ENCODE measurements at places on chromosomes 2 and 18.

DNA sequence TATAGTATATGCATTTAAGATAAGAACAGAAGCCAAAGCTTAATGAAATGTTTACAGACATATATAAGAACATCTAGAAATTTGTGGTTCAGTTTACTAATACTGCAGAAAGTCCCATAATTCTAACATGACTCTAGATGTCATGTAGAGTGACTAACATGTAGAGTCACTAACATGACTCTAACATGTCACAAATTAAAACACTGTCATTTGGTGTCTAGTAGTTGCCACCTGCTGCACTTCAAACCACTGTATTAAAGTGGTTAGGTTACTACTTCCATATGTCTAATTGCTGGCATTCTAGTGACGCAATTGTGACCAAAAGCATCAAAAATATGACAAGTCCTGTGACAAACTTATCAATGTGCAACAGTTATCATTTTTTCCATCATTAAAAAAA lies 100.2 kb upstream of the WDR75 start:
- DNase-seq: no peak

- DNase-seq: no peak
These were observed 89.3 kb upstream of the TMEM247 start for GRCh38 chr2:46390036-46390435.

DNA sequence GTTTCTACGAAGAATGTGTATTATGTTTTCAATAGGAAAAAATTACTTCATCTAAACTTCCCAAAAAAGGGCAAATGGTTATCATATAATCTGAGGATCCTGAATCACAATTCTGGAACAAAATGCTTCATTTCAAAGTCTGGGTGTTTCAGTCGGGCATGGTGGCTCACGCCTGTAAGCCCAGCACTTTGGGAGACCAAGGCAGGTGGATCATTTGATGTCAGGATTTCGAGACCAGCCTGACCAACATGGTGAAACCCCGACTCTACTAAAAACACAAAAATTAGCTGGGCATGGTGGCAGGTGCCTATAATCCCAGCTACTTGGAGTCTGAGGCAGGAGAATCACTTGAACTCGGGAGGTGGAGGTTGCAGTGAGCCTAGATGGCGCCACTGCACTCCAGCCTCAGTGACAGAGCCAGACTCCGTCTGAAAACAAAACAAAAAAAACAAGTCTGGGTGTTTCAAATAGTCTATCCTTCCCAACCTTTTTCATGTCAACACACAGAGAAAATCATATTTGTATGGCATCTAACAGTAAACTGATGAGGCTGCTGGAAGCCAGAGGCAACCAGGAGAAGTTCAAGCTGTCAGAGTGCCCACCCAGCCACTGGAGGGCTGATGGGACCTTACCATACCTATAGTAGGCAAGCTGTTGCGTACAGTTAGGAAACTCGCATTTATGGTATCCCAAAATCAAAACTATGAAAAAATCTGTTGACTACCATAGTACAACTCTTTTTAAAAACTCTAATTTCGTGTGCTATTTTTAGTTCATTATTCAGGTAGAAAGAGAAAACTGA lies 14.6 kb downstream of the NBAS start:
- DNase-seq: no peak

DNA sequence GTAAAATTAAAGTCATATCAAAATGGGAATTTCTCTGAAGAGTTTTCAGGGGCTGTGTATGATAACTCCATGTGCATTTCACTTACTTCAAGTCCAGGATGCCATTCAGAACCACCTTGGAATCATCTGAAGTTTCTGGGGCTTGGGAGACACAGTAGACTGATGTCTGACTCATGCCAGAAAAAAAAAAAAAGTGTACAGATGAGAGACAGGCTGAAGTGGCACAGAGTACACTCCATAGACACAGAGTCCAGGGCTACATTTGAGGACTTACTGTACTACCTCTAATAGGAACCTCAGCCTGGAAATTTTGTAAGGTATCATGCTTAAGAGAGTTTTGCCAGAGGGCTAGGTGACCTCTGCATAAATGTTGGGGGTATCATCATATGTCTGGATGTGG lies 92.0 kb downstream of the SS18 start:
- no peak for DNase-seq

DNA sequence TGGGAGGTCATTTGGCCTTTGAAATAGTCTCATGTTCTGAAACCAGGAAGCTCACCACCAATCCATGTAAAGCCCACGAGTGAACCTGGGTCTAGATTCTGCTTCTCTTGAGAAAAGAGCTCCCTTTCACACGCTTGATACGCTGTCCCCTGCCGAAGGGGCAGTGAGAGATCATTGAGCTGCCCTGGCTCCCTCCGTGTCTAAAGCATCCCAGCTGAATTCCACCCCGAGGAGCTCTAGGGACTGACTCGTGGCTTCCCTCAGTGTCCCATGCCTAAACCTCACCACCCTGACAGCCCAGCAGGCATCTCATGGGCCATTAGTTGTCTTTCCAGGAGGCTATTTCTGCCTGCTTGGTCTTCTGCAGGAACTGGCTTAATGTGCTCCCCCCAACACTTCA lies 68.6 kb downstream of the COL6A3 start:
- DNase-seq: no peak

DNA sequence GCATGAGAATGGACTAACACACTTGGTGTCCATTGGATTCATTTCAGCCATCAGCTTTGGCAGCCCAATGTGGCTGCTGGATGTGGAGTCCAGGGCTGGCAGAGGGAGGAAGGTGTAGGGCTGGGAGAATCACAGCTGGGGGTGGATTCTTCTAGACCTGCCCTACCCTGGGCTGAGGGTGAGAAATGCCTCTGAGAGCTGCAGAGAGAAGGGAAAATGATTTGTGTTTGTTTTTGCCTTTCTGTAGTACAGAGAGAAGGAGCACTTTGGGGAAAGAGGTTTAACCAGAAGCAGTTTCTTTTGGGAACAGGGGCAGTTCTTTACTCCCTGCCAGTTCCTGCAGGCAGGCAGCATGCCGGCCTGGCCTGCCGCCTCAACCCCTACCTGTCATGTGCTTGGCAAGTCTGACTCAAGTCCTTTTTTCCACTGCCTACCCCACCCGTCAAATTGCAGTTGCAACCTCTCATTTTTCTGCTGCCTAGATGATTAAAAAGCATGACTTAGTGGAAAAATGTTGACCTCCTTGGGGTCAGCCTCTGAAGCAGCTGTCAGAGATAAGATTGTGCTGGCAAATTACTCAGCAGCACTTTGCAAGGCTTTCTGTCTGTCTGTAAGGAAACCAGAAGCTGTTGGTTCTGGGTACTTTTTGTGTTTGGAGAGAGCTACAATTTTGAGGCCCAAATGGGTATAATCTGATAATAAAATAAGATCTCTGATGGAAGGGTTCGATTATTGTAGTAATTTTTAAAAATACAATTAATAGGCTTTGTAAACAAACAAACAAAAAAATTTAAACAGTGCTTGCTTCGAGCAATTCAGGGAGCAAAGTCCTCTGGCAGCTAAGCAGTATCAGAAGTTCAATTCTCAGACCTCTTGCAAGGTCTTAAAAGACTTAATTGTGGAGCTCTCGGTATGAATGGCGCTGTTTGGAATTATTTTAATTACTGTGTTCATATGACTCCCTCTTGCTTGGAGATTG lies 21.7 kb downstream of the LBH start:
- no peak for DNase-seq

DNA sequence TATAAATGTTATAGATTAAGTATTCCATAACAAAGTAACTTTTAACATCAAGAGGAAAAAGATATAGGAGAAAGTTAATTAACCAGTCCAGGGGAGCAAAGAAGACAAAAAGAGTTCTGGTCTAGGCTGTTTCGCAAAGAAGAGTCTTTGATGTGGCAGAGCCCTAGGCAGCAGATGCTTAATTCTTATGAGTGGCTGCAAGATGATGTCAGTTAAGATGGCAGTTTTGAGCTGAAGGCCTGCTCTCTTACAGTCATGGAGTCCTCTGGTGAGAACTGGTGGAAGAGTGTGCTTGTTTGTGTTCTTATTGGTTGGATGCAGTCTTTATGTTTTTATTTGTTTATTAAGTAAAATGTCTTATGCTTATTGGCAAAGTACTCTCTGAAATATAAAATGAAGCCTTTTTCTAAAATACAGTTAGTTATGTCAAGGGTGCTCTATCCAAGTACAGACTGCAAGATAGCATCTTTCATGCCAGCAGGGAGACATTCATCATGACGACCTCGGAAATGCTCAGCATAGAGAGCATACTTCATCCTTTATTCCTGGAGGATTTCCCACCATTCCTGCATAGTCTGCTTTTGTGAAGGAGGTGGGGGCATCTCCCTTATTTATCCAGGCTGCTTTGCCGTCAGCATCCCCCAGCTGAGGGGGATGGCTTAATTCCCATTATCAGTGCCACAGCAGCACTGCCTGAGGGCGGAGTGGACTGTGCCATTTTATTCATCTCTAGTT lies 38.9 kb upstream of the SERPINE2 start:
- DNase-seq: no peak

GRCh38 chr2:181070119-181070835 lies 89.9 kb downstream of the UBE2E3 start:
- DNase-seq: no peak

- no peak for DNase-seq
These were observed 1855.7 kb upstream of the CELF4 start for GRCh38 chr18:39421276-39421675.

DNA sequence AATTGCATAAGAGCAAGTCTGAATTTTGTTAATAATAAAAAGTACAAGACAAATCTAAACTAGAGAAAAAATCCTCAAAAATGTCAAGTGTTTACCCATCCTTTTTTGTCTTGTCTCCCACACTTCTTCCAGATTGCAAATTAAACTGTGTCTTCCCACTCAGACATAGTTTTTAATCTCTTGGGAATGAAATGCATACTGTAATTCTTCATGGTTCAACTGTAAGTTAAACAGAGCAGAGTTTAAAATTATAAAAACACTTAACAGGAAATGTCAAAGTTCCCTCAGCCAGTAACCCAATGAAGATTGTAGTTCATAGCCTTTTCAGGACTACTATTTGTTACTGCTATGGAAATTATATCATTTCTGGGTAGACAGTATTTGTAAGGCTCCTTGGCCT lies 171.8 kb downstream of the UBE2E3 start:
- DNase-seq: no peak

DNA sequence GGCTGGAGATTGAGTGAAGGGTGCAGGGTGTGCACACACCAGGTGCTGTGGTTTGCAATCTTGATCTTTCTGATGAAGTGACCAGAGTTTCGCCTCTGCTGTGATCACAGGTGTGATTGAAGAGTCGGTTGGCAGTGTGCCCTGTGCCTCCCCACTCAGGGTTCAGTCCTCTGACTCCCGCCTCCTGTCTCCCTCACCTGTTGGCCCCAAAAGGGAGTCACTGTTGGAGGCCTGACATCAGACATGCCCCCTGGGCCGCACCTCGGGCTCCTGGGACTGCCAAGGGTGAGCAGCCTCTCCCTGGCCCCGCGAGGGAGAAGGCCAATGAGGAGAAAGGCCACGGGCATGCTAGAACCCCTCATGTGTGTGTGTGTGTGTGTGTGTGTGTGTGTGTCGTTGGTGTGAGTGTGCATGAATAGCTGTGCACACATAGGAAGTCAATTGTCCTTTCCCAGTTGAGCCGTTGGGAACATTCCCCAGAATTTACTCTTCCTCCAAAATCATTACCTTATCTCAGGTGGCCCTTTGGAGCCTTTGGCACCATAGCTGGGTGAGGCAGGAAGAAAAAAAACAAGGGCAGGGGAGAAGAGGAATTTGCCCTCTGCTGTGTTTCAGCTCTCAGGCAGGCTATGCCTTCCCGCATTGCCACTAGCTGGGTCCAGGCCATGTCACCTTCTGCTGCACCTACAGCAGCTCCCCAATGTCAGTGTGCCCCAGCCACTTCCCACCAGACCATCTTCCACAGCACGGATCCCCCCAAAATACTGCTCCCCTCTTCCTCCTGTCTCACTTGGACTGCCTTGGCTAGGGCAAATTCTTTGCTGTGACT lies 78.1 kb upstream of the LAPTM4A start:
- no peak for DNase-seq

GRCh38 chr2:235561450-235561849 lies 67.6 kb downstream of the AGAP1 start:
- DNase-seq: no peak

- no peak for DNase-seq
These were observed 13.5 kb upstream of the DOK6 start for GRCh38 chr18:69387186-69387585.

- no peak for DNase-seq
These were observed 58.1 kb upstream of the SLC66A3 start for GRCh38 chr2:11097038-11097720.

DNA sequence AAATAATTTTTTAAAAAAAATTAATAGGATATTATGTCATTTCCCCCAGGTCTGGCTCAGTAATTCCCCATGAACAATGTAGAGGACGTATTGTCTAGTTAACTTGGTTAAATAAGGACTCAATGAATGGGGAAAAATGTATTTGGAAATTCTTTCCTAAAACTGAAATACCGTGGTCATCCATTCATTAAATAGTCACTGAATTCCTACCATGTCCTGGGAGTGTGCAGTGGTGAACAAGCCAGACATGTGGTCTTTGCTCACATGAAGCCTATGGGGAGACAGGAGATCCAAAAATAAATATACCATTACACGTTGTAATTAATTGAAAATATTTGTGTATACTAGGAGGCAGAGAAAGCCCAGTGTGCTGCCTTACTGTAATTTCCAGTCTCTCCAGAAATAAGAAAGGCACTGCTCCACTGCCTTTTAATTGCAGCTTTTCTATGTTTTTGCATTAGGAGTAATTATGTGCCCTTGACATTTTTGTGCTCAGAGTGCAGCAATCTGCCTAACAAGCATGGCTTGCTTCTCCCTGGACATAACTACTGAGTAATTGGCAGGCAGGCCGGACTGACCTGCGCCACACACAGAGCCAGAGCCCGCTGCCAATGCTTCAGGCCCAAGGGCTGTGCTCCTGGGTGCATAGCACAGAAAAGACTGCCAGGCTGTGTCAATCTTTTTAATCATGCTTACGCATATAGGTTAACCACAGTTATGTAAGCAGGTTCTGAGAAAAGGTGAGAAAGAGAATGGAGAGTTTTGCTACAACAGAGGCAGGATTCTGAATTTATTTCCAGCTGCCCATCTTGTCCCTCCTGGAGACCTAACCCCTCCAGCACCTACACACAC lies 22.2 kb upstream of the TTC39C start:
- DNase-seq: no peak

Data from AML-193 (cell line).